CD4-positive, alpha-beta T cell treated with Interleukin-21 for 1 hour (primary cell): ENCODE measurements at places on chromosomes 11 and 22.

- DNase-seq = no peak
These were observed 313.7 kb downstream of the SWAP70 start for GRCh38 chr11:9977554-9977953.

- no peak for DNase-seq
These were observed 227.0 kb upstream of the NCAM1 start for GRCh38 chr11:112734207-112734606.

DNA sequence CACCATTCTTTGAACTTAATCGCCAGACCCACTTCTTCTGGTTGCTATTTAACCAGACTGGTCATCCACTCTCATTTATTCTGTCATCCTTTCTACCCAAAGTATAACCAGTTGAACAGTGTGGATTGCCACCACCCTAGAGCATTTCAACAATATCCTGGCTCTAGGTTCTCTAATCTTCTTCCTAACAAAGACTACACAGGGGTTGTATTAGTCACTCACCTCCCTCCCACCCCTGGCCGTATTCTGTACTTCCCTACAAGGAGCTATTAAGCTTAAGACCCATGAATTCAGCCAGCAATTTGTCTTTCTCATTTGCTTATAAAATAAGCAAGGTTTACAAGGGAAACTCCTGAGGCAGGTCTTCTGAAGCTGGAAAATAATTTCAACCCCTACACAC is 46.9 kb upstream of the CEP126 start:
- no peak for DNase-seq

DNA sequence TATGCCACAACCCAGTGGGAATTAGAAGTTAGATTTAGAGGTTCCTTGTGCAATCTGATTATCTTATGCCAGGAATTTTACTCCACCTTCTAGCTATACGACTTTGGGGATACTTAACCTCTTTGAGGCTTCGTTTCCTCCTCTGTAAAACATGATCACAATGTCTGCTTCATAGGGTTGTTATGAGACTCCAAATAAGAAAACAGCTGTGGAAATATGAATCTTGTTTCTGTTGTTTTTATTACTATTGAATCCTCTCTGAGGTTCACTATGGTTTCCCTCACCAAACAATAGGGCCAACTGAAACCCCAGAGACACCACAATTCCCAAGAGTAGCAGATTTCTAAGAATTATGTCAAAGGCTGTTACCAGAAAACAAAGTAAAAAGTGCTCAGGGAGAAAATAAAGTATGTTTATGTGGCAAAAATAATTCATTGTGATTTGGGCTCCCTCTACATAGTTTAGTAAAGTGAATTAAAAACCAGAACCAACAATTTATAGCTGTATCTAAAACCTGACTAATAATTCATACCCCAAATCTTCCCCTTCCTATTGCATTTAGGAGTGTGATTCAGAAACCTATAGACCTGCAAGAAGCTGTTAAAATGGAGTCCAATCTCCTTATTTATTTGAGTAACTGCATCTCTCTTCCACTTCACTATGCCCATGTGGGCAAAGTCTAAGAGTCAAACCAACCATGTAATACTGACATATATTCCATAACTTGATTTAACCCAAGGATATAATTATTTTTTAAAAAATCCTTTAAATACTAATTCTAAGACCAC is 38.4 kb downstream of the AMBRA1 start:
- DNase-seq = no peak

DNA sequence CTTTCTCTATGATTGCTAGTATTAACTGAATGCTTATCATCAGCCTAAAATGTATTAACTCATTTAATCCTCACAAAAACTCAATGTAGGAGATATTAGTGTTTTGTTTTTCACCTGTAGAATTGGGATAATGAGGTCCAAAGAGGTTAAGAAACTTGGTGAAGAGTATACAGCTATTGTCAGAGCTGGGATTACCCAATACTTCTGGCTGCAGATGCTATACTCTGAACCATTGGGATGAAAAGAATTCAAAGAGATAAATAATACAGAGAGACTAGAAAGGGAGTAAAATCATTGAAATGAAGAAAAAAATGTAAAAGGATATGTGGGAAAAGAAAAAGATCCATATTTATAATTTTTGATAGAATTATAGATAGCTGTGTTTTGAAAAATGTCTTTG is 137.1 kb downstream of the TRPC6 start:
- DNase-seq = no peak

DNA sequence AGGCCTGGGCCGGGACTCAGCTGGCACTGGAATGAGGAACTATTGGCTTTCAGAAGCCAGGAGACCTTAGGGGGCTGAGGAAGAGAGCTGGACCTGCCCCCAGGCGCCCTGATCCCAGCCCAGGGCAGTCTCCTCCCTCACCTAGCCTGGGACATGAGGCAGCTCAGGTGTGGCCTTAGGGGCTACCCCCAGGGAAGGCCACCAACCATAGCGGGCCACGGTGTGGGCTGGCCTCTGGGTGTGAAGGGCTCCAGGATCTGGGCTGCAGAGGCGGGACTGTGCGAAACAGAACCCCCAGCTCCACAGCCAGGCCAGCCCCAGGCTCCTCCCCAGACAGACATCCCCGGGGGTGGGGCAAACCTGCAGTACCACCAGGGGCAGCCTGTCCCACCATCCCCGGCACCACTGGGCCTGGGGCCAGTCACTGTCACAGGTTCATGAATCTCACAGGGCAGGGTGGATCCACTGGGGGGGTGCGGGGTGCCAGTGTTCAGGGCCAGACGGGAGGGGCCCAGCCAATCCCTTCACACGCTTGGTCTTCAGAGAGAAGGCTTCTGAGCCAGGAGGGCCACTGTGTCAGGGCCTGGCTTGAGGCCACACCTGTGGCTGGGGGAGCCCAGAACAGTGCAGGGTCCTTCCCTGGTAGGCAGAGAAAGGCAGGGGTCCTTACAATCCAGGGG is 3.5 kb downstream of the PLXNB2 start:
- peak; percentile 28 for DNase-seq

GRCh38 chr22:19223617-19224016 is 45.1 kb upstream of the SLC25A1 start:
- DNase-seq = no peak

GRCh38 chr11:86510097-86510496 is 135.4 kb downstream of the CCDC81 start:
- DNase-seq = no peak

DNA sequence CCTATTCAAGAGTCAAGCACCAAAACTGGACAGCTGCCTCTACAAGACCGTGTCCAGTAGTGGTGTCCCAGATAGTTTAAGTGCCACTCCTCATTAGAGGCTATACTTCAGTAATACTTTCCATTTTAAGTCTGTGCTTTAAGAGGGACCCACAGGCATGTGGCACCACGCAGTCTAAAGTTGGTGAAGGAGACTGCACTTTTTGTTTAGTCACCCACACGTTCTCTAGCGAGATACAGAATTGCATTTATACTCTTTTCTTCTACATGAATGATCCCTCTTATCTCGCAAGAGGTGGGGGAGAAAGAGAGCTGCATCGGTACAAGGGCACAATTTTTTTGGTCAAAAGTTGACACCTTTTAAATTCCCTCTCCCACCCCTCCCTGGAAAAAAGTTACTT is 41.5 kb downstream of the DDX6 start:
- no peak for DNase-seq

GRCh38 chr11:25536289-25536688 is 795.6 kb upstream of the ANO3 start:
- no peak for DNase-seq

GRCh38 chr11:35426351-35426750 is 7.0 kb upstream of the SLC1A2 start:
- no peak for DNase-seq

GRCh38 chr11:20599221-20600019 is at the start of gene SLC6A5:
TSS of gene SLC6A5 (plus strand) at chr11:20599608. CDS start at chr11:20599673, 65 bp downstream.
- DNase-seq = no peak

GRCh38 chr11:4887591-4887990 is 5.9 kb downstream of the OR51T1 start:
- no peak for DNase-seq

DNA sequence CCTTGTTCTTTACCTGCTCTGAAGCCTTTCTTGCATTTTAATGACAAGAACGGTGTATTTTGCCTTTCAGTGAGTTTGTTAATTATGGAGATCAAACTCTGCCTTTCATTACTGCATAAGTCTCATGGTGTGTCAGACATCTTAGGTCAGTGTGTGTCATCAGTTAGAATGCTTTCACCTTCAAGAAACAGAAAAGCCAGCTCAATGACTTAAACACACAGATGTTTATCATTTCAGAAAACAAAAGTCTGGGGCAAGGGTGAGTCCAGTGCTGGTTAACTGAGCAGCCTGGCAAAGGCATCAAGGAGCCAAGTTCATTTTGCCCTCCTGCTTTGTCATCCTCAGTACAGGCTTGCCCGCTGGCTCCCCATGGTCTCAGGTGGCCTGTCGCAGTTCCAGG is 54.5 kb downstream of the PACS1 start:
- no peak for DNase-seq

DNA sequence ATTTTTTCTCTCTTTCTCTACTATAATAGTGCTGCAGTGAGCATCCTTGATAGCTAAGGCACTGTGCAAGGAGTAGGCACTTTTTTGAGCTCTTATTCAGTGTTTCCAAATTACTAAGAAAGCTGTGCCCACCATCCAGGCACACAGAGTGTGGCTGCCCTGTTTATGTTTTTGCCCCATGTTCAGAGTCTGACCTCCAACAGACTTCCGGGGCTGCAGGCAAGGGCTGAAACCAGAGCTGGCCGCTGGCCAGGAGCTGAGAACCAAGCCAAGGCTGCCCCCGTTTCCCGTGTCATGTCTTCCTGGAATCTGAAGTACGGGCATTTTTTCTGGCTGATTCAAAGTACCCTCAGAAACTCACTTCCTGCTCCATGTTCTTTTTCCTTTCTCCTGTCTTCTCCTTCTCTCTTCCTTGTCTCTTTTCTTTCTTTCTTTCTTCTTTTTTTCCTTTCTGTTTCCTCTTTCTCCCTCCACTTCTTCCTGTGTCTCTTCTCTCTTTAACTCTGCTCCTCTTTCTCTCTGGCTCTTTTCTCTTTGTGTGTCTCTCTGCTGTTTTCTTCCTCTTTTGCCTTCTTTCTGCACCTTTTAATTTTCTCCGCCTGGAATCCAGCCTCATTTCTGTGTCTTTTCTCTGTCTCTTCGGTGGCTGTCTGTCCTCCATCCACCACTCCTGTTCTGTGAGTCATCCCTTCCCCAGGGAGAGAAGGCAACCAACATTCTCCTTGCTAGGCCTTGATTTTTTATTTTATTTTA is 17.0 kb upstream of the KCTD14 start:
- no peak for DNase-seq

DNA sequence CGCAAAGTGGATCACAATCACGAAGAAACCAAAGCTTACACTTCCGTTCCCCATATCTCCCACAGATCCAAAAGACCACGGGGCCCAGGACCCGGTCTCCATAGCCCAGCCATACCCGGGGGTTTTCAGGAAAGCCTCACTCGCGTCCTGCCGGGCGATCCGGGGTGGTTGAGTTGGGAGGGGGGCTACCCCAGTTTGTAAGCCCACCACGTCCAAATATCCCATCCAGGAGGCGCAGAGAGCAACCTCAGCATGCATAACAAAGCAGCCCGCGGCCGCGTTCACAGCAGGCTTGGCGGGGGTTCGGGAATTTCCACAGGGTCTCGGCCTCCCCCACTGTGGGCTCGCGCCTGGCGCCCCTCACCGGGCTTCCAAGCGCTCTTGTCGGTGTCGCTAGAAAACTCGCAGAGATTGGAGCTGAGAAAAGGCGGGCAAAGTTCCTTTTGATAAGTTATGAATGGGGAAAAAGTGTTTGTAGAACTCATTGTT is 9.5 kb downstream of the SDF2L1 start:
- DNase-seq = no peak

DNA sequence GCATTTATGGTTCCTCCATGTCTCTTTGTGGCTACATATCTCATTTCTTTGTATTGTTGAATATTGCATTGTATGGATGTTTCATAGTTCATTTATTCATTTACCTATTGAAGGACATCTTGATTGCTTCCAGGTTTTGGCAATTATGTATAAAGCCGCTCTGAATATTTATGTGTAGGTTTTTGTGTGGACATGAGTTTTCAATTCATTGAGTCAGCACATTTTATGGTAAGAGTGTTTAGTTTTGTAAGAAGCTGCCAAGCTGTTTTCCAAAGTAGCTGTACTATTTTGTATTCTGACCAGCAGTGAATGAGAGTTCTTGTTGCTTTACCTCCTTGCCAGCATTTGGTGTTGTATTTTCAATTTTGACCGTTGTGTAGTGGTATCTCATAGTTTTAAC is 39.2 kb downstream of the KDM2A start:
- DNase-seq = no peak

GRCh38 chr22:45777046-45777851 is 105.6 kb downstream of the ATXN10 start:
- DNase-seq = no peak
